Activated CD8-positive, alpha-beta T cell treated with anti-CD3 and anti-CD28 coated beads, Interleukin-2, amount 10 ng/mL, durations not matched to agents 7 days and 5 days (primary cell): ENCODE measurements at places on chromosomes 7 and 10. TPM values are rescaled to one million over a fixed set of nuclear protein-coding genes. Genes with fewer than 3 reads are reported as not detected.

DNA sequence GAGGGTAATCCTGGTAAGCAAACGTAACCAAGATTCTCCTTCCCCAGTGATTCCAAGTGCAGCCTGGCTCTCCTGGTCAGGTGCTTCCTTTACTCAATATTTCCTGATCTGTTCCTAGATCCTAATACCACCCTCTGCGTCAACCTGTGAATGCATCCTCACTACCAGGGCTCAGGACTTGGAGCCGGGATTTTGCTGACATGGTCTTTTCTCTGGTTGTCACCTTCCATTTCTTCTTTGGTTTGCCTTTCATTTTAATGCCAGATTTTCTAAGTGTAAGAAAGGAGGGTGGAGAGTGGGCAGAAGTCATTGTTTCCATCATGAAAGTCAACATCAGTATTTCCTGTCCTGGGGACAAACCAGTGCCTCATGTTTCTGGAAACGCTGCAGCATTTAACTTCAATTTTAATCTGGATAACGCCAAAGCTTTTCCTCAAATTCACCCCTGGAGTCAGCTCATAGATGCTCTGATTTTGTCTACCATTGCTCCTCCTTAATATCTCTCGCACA is 210.4 kb upstream of the ZNF32 start:
- H3K27me3 ChIP-seq, result peaks cover 3% of the 10 kb centered on the region
- H3K27ac ChIP-seq, result no peak overlapping the region
- no peak overlapping the region for H3K4me3 ChIP-seq
- H3K36me3 ChIP-seq, result no peaks in the 10 kb centered on the region

Gene ITPRID1
- total RNA-seq, result not detected

GRCh38 chr10:49484486-49485235 is 54.3 kb downstream of the ERCC6 start:
- peaks cover 20% of the 10 kb centered on the region for H3K4me1 ChIP-seq
- no peak for DNase-seq
- H3K36me3 ChIP-seq, result peaks cover 14% of the 10 kb centered on the region
- no peak overlapping the region for H3K4me3 ChIP-seq
- no peak overlapping the region for H3K27ac ChIP-seq

DNA sequence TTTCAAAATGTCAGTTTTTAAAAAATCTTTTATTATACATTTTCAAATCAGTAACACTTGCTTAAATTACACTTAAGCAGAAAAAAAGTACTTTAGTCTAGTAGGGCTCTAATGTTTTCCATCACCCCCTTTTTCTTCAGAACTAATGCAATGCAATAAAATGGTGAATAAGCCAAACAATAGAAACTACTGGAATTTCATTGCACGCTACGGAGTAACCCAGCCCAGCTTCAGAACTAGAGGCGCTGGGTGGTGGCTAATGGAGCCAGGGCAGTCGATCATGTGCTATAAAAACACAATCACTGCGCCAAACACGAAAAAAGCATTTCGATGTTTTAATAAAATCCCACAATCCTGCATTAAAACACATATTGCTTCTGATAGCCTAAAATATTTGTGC is 59.9 kb upstream of the ODAD2 start:
- peaks cover 19% of the 10 kb centered on the region for H3K36me3 ChIP-seq
- H3K4me3 ChIP-seq, result no peak overlapping the region
- H3K27ac ChIP-seq, result no peak overlapping the region
- H3K27me3 ChIP-seq, result no peaks in the 10 kb centered on the region

GRCh38 chr10:29865700-29866355 is 193.6 kb downstream of the JCAD start:
- H3K4me1 ChIP-seq, result no peaks in the 10 kb centered on the region
- H3K27ac ChIP-seq, result no peak overlapping the region
- H3K36me3 ChIP-seq, result no peaks in the 10 kb centered on the region

DNA sequence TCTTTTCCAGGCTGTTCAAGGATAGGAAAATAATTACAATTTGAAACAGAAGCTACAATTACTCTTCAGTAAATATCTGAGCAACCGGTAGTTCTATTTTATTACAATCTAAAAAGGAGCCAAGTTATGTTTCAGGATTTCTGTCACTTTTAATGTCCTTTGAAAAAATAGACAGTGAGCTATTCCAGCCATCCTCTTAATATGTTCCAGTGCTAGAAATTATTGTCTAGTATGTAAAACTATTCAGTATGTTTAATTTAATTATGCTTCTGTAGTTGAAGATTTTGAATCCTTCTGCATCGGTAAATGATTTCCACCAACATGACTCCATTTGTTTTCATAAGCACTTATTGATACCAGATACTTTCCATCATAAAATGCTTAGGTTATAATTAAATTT is 129.6 kb upstream of the SEMA3D start:
- H3K4me3 ChIP-seq, result no peak overlapping the region
- no peaks in the 10 kb centered on the region for H3K27me3 ChIP-seq
- no peaks in the 10 kb centered on the region for H3K36me3 ChIP-seq
- no peaks in the 10 kb centered on the region for H3K4me1 ChIP-seq
- H3K27ac ChIP-seq, result no peak overlapping the region

DNA sequence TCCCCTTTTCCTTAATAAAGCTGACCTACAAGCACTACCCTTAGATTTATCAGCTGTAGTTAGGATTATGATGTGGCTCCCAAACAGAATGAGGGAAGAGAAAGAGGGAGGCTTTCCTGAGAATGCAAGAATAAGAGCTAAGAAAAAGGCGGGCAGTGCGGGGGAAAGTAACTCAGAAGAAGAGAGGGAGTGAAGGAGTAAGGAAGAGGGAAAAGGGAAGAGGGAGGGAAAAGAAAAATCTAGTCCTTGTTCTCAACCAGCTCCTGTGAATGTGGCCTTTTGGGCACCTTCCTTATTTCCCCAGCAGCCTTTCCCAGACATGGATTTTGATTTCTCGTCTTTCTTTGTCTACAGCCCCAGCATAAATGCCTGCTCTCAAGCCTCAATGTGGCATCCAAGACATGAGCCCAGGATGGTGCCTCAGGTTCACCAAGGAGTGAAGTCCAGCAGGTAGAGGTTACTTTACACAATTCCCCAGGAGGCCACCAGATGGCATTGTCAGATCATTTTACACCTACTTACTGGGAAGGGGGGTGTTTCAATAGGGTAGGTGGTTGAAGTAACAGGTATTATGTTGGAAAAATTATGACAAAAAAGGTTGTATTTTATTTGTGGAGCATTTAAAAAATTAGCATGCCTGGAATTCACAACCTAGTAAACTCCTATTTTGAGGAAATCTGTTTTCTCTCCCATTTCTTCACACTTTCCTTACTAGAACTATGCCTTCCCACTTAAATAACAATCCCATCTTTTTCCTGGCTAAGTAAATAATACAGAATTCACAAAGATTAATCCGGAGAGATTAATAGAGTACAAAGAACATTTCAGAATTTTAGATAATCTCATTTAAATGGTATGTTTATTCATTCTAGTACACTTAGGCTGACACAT is 106.5 kb downstream of the HTR7 start:
- H3K4me3 ChIP-seq, result no peak overlapping the region
- no peaks in the 10 kb centered on the region for H3K36me3 ChIP-seq
- H3K27ac ChIP-seq, result no peak overlapping the region
- peaks cover 20% of the 10 kb centered on the region for H3K27me3 ChIP-seq
- H3K4me1 ChIP-seq, result no peaks in the 10 kb centered on the region
- DNase-seq, result peak; percentile 50

Gene ACBD7
- total RNA-seq, result 4.4 TPM

GRCh38 chr10:92208736-92209135 is 82.1 kb downstream of the CPEB3 start:
- peaks cover 6% of the 10 kb centered on the region for H3K36me3 ChIP-seq
- H3K4me3 ChIP-seq, result no peak overlapping the region
- DNase-seq, result no peak
- H3K4me1 ChIP-seq, result peaks cover 12% of the 10 kb centered on the region
- no peaks in the 10 kb centered on the region for H3K27me3 ChIP-seq

Gene SPDYE2
- 0.31 TPM for total RNA-seq

Gene OPN1SW
- not detected for total RNA-seq

- H3K4me1 ChIP-seq, result peaks cover 4% of the 10 kb centered on the region
- peaks cover 46% of the 10 kb centered on the region for H3K27me3 ChIP-seq
Observed at GRCh38 chr10:132036887-132037675, 28.7 kb upstream of the JAKMIP3 start.

DNA sequence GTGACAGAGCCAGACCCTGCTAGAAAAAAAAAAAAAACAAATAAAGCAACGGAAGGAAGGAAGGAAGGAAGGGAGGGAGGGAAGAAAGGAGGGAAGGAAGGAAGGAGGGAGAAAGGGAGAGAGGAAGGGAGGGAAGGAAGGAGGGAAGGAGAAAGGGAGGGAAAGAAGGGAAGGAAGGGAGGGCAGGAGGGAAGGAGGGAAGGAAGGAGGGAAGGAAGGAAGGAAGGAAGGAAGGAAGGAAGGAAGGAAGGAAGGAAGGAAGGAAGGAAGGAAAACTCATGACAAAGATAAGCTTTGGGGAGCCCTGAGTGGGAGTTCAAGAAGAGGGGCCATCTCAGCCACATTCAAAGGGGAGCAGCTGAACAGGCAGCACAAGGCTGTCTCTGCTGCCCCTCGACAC is 124.7 kb upstream of the MGMT start:
- no peaks in the 10 kb centered on the region for H3K27me3 ChIP-seq
- no peaks in the 10 kb centered on the region for H3K36me3 ChIP-seq
- H3K4me3 ChIP-seq, result no peak overlapping the region
- no peak for DNase-seq

Gene LRRC17
- total RNA-seq, result not detected

Gene IDI2
- not detected for total RNA-seq

- H3K4me3 ChIP-seq, result no peak overlapping the region
- no peak overlapping the region for H3K27ac ChIP-seq
- H3K27me3 ChIP-seq, result no peaks in the 10 kb centered on the region
- H3K4me1 ChIP-seq, result peaks cover 15% of the 10 kb centered on the region
- H3K36me3 ChIP-seq, result peaks cover 2% of the 10 kb centered on the region
- DNase-seq, result no peak
Observed at GRCh38 chr7:29328811-29329210, 134.2 kb downstream of the CHN2 start.

DNA sequence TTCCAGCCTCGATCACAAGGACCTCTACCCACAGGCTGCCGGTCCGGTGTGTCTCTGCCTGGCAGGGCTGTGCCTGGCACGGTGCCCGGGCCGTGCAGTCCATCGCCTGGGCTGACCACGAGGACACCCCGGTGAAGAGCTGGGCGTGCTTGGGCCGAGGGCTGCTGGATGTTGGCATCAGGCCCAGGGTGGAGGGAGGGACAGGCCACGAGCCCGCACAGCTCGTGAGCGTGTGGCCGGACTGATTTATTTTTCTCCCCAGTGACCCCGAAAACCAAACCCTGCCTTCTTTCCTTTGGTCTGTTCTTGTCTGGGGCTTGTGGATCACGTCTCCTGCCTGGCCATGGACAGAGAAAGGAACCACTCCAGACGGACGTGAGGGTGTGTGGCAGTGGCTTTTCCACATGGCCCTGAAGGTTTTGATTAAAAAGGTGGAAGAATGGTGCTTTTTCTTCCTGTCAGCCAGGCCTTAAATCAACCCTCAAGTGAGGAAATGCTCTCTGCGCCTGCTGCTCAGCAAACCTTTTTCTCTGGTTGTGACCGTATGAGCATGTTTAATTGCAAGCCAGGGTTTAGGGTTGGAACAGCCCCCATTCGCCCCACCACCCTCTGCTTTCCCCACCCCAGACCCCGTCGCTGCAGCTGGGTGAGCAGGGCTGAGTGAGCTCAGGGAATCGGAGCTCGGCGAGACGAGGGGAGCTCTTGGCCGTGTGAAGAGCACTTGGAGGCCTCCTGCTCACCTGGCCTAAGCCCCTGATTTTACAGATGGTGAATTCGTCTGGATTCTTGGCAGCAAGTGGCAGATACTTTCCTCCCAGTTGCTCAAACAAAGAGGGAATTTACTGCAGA is 130.1 kb downstream of the RGS10 start:
- peaks cover 5% of the 10 kb centered on the region for H3K4me1 ChIP-seq
- no peaks in the 10 kb centered on the region for H3K36me3 ChIP-seq
- H3K4me3 ChIP-seq, result no peak overlapping the region
- DNase-seq, result no peak

DNA sequence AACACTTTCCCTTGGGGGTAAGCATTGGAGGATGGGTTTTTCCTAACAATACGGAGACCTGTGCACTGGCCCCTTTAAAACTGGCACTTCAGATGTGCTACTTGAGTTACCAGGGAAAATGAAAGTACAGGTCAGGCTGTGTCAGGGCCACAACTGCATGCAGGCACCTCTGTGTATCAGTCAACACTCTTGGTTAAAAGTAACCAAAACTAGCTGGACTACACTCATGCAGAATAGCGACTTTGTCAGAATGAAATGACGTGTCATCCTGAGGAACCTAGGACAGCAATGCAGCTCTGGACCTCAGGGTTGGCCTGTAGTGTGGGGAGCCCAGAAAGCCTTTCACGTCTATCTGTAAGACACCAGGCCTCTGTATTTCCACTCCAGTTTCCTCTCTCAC is 33.8 kb upstream of the SMKR1 start:
- H3K27ac ChIP-seq, result no peak overlapping the region
- DNase-seq, result no peak
- H3K36me3 ChIP-seq, result no peaks in the 10 kb centered on the region
- H3K4me3 ChIP-seq, result no peak overlapping the region
- H3K4me1 ChIP-seq, result no peaks in the 10 kb centered on the region
- no peaks in the 10 kb centered on the region for H3K27me3 ChIP-seq

- no peak overlapping the region for H3K27ac ChIP-seq
- H3K4me1 ChIP-seq, result peaks cover 30% of the 10 kb centered on the region
- H3K36me3 ChIP-seq, result no peaks in the 10 kb centered on the region
- peak; percentile 52 for DNase-seq
- H3K27me3 ChIP-seq, result peaks cover 17% of the 10 kb centered on the region
Observed at GRCh38 chr7:116588225-116588624, 63.4 kb downstream of the CAV1 start.

DNA sequence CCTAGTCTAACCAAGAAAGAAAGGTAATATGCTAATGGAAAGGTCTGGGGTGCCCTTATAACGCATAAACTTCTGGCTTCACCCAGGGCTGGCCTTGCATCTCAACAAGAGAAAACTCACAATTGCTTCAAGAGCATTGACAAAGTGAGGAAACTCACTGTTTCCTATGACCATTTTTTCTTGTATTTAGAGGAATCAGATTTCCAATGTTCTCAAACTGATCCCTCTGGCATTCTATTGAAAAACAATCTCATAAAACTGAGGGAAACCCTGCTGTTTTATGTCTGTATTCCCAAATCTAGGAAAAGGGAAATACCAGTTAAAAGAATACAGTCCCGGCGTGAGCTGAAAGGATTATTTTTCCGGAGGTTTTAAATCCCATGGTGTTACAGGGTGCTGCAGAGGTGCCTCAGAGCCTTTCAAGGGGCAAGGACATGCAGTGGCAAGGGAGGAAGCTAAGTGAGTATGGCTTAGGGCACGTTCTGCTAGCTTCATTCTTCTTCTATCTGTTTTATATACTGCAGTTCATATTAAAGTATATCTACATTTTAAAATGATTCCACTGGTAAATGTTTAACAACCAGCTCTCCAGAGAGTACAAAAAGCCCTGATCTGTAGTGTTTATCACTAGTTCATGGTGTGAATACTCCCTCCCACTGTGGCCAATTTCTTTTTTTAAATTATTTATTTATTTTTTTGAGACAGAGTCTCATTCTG is 68.7 kb downstream of the CAV1 start:
- DNase-seq, result no peak
- H3K36me3 ChIP-seq, result no peaks in the 10 kb centered on the region
- no peak overlapping the region for H3K4me3 ChIP-seq
- peaks cover 37% of the 10 kb centered on the region for H3K27me3 ChIP-seq
- no peak overlapping the region for H3K27ac ChIP-seq

GRCh38 chr7:31067491-31067890 is 15.4 kb downstream of the ADCYAP1R1 start:
- H3K36me3 ChIP-seq, result no peaks in the 10 kb centered on the region
- H3K4me3 ChIP-seq, result no peak overlapping the region

GRCh38 chr10:121753726-121754476 is 155.7 kb upstream of the FGFR2 start:
- no peak overlapping the region for H3K27ac ChIP-seq
- H3K4me1 ChIP-seq, result peaks cover 7% of the 10 kb centered on the region
- H3K4me3 ChIP-seq, result no peak overlapping the region
- H3K27me3 ChIP-seq, result no peaks in the 10 kb centered on the region
- peaks cover 28% of the 10 kb centered on the region for H3K36me3 ChIP-seq
